NCI-H345 (cell line): ENCODE measurements at places on chromosomes 13 and 19.

GRCh38 chr13:75927183-75927669, 291.1 kb downstream of the LMO7 start:
- DNase-seq: no peak

DNA sequence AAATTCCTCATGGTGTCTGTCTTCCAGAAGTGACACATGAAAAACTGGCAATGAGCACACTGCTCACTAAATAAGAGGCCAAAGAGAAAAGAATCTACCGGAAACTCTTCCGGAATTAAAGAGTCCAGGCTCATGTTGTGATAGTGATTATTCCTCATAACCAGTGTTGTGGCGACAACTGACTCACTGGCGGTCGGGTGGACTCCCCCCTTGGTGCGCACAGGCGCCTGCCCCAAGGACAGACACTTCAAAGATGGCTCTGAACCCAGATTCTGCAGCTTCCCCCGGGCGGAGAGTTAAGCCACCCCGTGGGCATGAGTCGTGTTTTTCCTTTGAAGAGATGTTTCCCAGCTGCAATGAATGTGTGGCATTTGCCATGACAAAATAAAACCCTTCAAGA, 10.3 kb downstream of the IL17D start:
- DNase-seq: no peak

DNA sequence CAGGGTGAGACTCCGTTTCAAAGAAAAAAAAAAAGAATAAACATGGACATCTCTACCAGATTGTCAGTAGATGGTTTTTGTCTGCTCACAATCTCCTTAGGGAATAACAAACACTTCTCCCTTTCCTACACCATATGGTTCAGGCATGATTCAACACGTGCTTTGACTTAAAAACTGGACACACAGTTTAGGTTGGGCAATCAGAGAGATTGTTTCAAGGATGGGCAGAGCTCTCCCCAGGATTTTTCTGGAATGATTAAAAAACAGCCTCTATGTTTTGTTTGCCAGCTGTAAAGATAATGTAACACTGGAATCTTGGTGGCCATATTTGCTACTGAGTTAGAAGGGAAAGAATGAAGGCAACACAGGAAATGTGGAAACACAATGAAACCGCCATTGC, 150.1 kb upstream of the TSC22D1 start:
- no peak for DNase-seq

- DNase-seq: no peak
Observed at GRCh38 chr13:108575430-108575829, 54.0 kb upstream of the MYO16 start.

GRCh38 chr19:50362030-50362412, 3.4 kb downstream of the NAPSA start:
- DNase-seq: no peak

GRCh38 chr13:29159871-29160270, 339.7 kb downstream of the MTUS2 start:
- no peak for DNase-seq
